Muscle of arm (tissue), 14 donors: ENCODE measurements at places on chromosomes 7 and 10. TPM values are rescaled to one million over a fixed set of nuclear protein-coding genes. Genes with fewer than 3 reads are reported as not detected.

The DENND2A gene
- polyA plus RNA-seq, result 76.7 TPM

GRCh38 chr10:111384556-111384955, 307.7 kb downstream of the ADRA2A start:
- DNase-seq, result no peak

The TAS2R39 gene
- not detected for polyA plus RNA-seq

DNA sequence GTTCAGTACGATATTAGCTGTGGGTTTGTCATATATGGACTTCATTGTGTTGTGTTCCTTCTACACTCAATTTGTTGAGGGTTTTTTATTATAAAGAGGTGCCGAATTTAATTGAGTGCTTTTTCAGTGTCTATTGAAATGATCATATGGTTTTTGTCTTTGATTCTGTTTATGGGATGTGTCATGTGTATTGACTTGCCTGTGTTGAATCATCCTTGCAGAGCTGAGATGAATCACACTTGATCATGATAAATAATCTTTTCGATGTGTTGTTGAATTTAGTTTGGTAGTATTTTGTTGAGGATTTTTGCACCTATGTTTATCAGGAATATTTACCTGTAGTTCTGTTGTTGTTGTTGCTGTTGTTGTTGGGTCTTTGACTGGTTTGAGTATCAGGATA, 39.8 kb downstream of the ATOH7 start:
- DNase-seq, result no peak

GRCh38 chr10:131032329-131033165, 279.0 kb downstream of the TCERG1L start:
- DNase-seq, result no peak

DNA sequence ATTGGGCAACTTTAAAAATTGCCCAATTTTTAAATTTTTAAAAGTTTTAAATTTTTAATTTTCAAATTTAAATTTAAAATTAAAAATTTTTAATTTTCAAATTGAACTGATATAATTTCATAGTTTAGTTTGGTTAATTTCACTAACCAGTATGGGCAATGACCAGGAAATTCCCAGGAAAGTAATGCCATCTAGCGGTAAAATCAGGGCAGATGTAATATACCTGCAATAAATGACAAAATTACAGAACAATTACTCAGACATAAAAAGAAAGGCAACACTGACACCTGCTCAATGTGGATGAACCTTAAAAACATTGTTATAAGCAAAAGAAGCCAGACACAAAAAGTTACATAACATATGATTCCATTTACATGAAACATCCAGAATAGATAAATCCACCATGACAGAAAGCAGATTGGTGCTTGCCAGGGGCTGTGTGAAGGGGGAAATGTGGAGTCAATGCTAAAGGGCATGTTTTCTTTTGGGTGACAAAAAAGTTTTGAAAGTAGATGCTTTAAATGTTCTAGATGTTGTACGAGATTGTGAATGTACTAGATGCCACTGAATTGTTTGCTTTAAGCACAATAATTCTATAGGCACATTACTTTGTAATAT, 28.6 kb upstream of the SLC16A12 start:
- peak; percentile 38 for DNase-seq

The OGDHL gene
- polyA plus RNA-seq, result 0.68 TPM

DNA sequence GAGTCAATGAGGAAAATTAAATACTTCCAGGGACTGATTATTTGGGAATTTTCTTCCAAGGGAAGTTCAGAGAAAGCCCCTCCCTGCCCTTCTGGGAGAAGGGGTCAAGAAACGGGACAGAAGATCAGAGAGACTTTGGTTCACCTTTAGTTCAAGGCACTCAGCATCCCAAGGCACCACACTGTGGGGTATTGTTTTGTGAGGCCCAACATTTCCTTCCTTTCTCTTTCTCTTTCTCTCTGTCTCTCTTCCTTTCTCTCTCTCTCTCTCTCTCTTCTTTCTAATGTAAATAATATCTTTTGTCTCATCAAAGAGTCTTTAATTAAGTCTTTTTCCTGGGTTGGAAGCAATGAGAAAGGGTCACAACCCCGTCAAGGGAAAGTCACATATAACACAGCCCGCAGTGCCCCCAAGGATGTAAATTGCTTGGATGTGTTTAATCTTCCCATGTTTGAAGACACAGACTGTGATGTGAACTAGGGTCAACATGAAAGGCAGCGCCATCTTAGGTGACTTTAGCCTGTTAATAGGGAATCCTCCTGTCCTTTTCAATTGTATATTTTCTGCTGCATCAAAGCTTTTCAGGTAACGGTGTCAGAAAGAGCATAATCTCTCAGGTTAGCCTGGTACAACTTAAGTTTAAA, 983.3 kb upstream of the C7orf33 start:
- no peak for DNase-seq

The LSM8 gene
- 33.0 TPM for polyA plus RNA-seq

The AP3M1 gene
- 47.1 TPM for polyA plus RNA-seq

The GRM3 gene
- polyA plus RNA-seq, result not detected

The CALML3 gene
- polyA plus RNA-seq, result not detected

- no peak for DNase-seq
Observed at GRCh38 chr7:2037301-2037807, 195.4 kb downstream of the MAD1L1 start.

The CALHM3 gene
- polyA plus RNA-seq, result not detected

The DGKI gene
- polyA plus RNA-seq, result 0.48 TPM

DNA sequence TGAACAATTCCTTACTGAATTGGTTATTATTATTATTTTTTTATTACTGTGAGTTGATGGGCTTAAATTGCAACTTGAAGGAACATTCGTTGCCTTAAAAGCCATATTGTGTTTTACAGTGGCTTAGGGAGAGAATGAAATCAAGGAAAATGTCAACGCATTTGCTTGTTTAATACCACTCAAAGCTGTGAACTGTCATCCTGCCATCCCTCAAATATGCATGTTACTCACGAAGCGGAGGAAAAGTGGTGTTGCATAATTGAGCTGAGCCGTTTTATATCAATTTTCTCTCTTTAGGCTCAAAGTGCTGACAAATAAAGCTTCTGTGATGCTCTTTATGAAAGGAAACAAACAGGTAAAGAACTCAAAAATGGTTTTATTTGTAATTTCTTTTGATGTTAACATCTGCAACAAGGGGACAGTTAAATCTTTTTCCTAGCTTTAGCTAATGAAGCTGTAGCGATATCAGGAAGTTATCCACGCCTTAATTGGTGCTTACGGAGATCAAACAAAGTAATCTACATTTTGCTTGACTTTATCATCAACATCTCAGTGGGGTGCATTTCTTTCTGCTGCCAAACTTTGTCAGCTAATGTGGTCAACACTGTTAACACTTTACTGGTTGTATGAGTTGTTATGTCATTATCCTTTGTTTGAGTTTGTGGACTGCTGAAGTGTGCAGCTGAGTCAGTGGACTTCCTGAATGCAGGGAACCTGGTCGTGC, 33.1 kb downstream of the GLRX3 start:
- DNase-seq, result no peak

DNA sequence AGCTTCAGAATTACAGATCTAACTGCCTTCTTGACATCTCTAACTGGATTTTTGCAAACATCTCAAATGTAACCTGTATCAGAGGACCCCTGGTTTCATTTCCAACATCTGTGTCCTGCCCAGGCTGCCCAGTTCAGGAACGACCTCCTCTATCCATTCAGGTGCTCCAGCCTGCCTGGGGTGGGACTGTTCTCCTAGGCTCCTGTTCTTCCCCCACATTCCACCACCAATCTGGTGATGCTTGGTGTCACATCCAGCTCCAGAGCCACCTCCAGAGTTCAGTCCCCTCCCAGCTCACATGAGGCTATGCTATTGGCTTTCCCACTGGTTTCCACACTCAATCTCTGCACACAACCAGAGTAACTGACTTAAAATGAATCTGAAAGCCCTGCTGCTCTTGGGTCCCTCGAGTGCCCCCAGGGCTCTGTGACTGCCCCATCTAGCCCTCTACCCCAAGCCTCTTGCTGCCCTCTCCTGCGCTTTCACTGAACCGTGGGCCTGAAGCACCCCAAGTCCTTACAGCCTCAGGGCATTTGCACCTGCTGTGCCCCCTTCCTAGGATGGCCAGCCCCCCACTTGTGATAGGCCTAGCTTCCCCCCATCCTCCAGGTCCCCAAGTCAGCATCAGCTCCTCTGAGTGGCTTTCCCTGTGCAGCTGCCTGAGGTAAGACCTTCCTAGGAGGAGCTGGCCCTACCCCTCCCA, 46.1 kb downstream of the PPIF start:
- DNase-seq, result no peak

- DNase-seq, result no peak
Observed at GRCh38 chr10:74293686-74294371, 142.8 kb downstream of the ADK start.

GRCh38 chr10:16789261-16789660, 28.0 kb downstream of the RSU1 start:
- DNase-seq, result no peak

The MYL7 gene
- polyA plus RNA-seq, result 5.9 TPM

GRCh38 chr7:121037957-121038716, 49.6 kb downstream of the CPED1 start:
- no peak for DNase-seq

- DNase-seq, result no peak
Observed at GRCh38 chr10:127937915-127938463, 31.1 kb downstream of the PTPRE start.

DNA sequence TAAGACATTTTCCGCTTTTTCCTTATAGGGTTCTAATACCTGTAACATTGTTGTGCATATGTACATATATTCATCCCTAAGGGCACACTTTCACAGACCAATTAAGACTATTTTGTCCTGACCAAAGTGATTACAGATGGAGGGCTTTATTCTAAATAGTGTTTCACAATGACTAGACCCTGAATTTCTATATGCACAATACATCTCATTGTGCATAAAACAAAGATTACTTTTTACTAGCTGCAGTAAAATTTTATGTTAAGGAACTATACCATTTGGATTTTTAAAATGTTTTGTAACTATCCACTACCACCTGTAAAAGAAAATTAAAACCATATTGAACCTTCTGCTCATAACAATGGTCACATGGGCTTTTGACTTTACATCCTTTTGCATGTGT, 87.8 kb downstream of the CTTNBP2 start:
- DNase-seq, result no peak

GRCh38 chr7:158469396-158470051, 118.1 kb downstream of the PTPRN2 start:
- no peak for DNase-seq

DNA sequence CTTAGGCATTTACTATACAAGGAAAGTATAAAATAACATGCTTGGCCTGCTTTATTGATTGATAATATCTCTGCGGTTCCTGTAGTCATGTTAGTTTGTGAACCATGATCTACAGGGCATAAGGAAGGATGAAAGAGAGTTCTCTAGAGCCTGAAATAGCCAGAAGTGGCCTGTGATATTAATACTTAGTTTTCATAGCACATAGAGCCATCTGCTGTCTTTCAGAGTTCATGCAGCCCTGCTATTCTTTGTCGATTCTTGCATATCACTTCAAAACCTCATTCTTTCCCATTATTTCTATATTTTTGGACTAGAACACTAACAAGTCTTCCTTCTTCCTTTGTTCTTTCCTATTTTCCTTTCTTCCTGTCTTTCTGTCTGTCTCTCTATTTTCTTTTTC, 26.4 kb upstream of the PRKG1 start:
- DNase-seq, result no peak

DNA sequence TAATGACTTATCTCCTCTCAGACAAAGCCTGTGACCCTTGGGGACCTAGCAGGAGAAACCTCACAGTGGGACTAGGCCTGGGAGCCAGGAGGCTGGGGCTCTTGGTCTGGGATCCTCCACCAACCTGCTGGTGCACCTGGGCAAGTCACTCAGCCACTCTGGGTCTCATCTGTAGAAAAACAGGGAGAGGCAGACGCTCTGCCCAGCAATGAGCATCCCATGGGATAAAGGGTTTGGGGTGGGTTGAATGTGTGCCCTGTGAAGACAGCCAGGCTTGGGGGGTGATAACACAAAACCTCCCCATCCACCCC, 81.6 kb downstream of the ZMIZ1 start:
- no peak for DNase-seq

The CNPY1 gene
- polyA plus RNA-seq, result not detected

DNA sequence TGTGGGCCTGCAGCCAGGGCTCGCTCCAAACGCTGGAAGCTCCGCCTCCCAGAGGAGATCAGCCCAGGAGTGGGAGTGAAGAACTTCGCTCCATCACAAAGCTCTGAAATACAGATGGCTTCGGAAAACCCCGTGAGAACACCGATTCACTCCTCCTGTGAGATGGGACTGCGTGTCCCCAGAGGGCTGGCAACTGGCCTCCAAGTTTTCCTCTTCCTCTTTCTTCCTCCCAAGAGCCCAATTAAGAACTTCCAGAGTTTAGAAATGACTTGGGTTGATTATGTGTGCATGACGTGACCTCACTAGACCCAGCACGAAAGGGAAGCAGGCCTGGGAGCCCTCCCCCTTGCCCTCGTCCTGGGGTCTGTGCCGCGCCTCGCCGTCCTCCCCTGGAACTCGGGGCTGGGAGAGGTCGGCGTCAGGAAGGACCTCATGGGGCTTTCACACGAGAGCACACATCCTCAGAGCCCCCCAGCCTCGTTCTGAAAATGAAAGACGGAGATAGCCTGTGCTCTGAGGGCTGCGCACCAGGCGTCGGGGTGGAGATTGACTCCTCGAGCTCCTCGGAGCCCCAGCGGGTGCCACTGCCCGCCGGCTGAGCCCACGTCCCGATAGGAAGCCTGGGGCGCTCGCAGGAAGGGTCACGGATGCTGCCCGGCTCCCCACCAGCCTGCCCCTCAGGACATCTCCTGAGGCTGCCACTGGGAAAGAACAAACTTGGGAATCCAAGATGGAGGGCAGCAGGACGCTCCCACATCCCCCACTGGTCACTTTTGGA, 37.8 kb downstream of the PTPRN2 start:
- peak; percentile 78 for DNase-seq

The STK17A gene
- polyA plus RNA-seq, result 26.6 TPM

GRCh38 chr10:44042075-44042770, 342.7 kb downstream of the CXCL12 start:
- DNase-seq, result no peak

GRCh38 chr10:538895-539294, 150.6 kb downstream of the DIP2C start:
- DNase-seq, result no peak

DNA sequence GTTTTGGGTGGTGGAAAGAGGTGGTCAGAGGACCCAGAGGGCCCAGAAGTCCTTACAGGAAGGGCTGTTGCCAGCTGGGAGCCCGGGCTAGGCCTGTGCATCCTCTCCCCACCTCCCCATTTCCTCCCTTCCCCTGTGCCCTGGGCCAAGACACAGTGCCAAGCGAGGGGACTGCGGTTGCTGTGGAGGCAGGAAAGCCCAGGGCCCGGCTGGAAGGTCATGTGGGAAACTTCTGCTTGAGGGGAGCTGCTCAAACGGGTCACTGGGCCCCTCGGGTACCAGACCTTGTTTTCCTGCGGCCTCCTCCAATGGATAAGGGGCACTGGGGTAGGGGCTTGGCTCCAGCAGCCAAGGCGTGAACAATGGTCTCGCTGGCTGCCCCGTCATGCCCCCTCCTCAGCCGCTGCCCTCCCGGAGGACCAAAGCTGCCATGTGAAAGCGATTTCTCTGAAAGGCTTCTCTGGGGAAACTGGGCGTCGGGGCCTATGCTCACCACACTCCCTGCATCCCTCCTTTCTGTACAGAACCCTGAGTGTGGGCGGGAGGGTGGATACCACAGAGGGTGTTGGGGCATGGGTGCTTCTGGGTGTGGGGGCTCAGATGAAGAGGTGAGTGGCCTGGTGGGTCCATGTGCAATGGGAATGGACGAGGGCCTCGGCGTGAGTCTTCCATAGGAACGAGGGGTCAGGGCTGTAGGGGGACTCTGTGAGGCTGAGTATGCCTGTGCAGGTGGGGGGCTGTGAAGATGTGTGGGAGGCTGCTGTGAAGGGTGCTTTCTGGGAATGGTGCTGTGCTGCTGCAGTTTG, 135.3 kb downstream of the PTPN20 start:
- DNase-seq, result no peak

The ACADSB gene
- polyA plus RNA-seq, result 16.5 TPM
